ENCODE measurements at places on chromosomes 2 and 18. TPM values are rescaled to one million over a fixed set of nuclear protein-coding genes. Genes with fewer than 3 reads are reported as not detected.

CRYBA2 gene
- not detected for total RNA-seq

RFX8 gene
- total RNA-seq: not detected

ADGRF3 gene
- total RNA-seq: 0.48 TPM

LRATD1 gene
- total RNA-seq: 3.8 TPM

CABLES1 gene
- 10.0 TPM for total RNA-seq

ABCG8 gene
- total RNA-seq: not detected

NAT8 gene
- total RNA-seq: not detected

ACTR1B gene
- total RNA-seq: 49.9 TPM

LOXL3 gene
- 3.1 TPM for total RNA-seq

C2orf76 gene
- total RNA-seq: 12.7 TPM

SPC25 gene
- 20.7 TPM for total RNA-seq

POTEC gene
- not detected for total RNA-seq

DNER gene
- 0.28 TPM for total RNA-seq

NT5C1B gene
- total RNA-seq: not detected

PAIP2B gene
- 6.1 TPM for total RNA-seq

CD226 gene
- total RNA-seq: 0.13 TPM

TEX51 gene
- total RNA-seq: not detected

PRSS56 gene
- total RNA-seq: not detected

PPIL3 gene
- total RNA-seq: 41.0 TPM

COLEC12 gene
- total RNA-seq: not detected

ASB18 gene
- total RNA-seq: not detected

C1QL2 gene
- total RNA-seq: not detected

GAREM2 gene
- total RNA-seq: 1.7 TPM

MAL gene
- total RNA-seq: 171 TPM

CPO gene
- total RNA-seq: not detected

FEZ2 gene
- total RNA-seq: 36.1 TPM

ZNF513 gene
- 4.5 TPM for total RNA-seq

RSAD2 gene
- not detected for total RNA-seq

GTF2A1L gene
- total RNA-seq: not detected

ACTG2 gene
- total RNA-seq: not detected

ARHGAP28 gene
- total RNA-seq: not detected

TAF4B gene
- total RNA-seq: 2.8 TPM

HDLBP gene
- 715 TPM for total RNA-seq

MATN3 gene
- total RNA-seq: 1.9 TPM

PARD6G gene
- total RNA-seq: 0.23 TPM

LINC00305 gene
- total RNA-seq: not detected

FEV gene
- not detected for total RNA-seq

ACADL gene
- total RNA-seq: 0.24 TPM

CRACDL gene
- total RNA-seq: 29.6 TPM

KATNAL2 gene
- 9.4 TPM for total RNA-seq

HAAO gene
- total RNA-seq: 0.73 TPM

CEP68 gene
- 10.8 TPM for total RNA-seq

RUFY4 gene
- total RNA-seq: not detected

SERPINB10 gene
- not detected for total RNA-seq

UGT1A4 gene
- 73.6 TPM for total RNA-seq

INHBB gene
- total RNA-seq: 57.5 TPM
